ENCODE measurements at places on chromosomes 4 and X.

DNA sequence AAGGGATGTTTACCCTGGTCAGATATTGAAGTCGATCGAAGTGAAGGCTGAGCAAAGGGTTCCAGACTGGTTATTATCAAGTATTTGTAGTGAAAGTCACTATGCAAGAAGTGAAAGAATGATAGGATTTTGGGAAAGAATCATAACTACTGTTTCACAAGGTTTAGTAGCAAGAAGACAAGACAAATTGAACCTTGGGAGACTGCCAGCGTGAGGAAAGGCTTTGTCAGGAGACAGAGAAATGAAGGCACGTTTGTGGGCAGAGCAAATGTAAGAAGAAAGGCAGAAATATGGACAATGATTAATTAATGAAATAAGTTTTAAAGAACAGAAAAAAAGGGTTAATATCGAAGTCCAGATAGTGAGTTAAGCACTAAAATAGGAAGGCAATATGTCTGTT is 456.8 kb downstream of the TRIML1 start:
- DNase-seq = no peak

- no peak for DNase-seq
These were observed 7.0 kb downstream of the NAT8L start for GRCh38 chr4:2066011-2066551.

GRCh38 chrX:103640401-103641155 is 11.8 kb downstream of the TCEAL1 start:
- no peak for DNase-seq

GRCh38 chr4:1465173-1466033 is 59.2 kb upstream of the NKX1-1 start:
- DNase-seq = no peak

- no peak for DNase-seq
These were observed 199.3 kb downstream of the GC start for GRCh38 chr4:71584585-71584984.

DNA sequence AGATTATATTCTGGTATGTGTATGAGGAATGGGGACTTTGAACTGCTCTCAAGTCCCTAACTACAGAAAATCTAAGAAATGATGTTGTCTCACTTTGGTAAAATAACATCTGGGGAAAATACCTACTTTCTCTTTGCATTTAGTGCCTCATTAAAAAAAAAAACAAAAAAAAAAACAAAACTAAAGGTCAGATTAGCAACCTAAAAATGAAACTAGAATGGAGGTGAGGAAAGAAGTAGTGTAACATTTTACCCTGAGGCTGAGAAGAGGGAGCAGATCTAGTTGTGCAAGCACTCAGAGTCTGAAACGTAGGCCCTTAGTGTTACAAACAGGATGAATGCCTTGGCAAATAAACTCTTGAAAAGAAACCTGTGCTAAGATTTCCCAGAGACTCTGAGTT is 56.0 kb downstream of the VGLL1 start:
- peak; percentile 37 for DNase-seq

- peak; percentile 39 for DNase-seq
These were observed 23.6 kb downstream of the CA5B start for GRCh38 chrX:15761564-15762191.

DNA sequence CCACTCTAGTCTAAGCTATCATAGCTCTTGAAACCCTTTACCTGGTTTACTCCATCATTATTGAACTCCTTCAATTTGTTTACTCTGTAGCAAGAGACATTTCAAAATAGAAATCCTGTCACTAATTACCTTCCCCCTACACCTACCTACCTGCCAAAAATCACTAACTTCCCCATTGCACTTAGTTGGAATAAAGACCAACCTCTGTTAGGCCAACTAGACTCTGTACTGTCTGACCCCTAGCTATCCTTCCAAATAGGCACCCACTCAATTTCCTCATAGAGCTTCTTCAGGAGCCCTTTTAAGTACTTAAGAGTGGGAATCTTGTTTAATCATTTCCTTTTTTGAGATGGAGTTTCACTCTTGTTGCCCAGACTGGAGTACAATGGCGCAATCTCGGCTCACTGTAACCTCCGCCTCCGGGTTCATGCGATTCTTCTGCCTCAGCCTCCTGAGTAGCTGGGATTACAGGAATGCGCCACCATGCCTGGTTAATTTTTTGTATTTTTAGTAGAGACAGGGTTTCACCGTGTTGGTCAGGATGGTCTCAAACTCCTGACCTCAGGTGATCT is 8.9 kb upstream of the CDKL2 start:
- no peak for DNase-seq

GRCh38 chr4:145505995-145506394 is 24.3 kb downstream of the SMAD1 start:
- DNase-seq = no peak

GRCh38 chr4:101972791-101973190 is 182.3 kb downstream of the BANK1 start:
- no peak for DNase-seq

- no peak for DNase-seq
These were observed 11.3 kb downstream of the SNX12 start for GRCh38 chrX:71056867-71057266.

GRCh38 chrX:139831675-139832456 is 101.0 kb downstream of the ATP11C start:
- no peak for DNase-seq

- DNase-seq = no peak
These were observed 1.3 kb upstream of the FAT1 start for GRCh38 chr4:186724864-186725468.

Measured in CD4-positive, alpha-beta T cell treated with Interleukin-15 for 4 hours (primary cell).